ENCODE measurements at places on chromosomes 11 and 22.

DNA sequence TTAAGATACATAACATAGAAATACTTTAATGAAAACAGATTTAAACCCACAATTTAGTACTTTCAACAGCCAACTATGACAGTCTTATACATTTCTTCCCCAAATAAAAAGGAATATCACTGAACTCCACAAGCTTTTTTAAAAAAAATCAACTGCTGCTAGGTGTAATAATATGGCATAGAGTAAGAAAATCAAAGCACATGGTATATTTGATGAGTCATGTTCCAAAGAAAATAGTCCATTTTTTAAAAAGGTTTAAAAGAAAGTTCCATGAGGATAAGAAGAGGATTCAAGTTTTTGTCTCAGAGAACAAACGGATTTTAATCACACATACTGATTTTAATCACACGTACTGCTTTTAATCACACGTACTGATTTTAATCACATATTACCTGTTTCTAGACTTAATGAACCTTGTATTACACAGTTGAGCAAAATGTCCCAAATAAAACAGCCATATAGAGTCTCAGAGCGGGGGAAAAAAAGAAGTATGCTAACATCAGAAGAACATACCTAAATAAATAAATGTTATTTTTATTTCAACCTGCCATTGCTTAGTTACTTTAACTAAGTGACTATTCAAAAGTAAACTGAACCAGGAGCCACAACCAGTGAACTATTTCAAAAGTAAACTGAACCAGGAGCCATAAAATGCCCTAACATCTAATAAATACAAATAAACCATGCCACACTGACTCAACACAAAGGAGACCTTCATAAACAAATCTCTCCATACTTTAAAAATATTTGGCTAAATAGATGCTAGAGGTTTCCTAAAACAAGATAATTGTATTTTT, 198.4 kb downstream of the SBF2 start:
- no peak for DNase-seq

DNA sequence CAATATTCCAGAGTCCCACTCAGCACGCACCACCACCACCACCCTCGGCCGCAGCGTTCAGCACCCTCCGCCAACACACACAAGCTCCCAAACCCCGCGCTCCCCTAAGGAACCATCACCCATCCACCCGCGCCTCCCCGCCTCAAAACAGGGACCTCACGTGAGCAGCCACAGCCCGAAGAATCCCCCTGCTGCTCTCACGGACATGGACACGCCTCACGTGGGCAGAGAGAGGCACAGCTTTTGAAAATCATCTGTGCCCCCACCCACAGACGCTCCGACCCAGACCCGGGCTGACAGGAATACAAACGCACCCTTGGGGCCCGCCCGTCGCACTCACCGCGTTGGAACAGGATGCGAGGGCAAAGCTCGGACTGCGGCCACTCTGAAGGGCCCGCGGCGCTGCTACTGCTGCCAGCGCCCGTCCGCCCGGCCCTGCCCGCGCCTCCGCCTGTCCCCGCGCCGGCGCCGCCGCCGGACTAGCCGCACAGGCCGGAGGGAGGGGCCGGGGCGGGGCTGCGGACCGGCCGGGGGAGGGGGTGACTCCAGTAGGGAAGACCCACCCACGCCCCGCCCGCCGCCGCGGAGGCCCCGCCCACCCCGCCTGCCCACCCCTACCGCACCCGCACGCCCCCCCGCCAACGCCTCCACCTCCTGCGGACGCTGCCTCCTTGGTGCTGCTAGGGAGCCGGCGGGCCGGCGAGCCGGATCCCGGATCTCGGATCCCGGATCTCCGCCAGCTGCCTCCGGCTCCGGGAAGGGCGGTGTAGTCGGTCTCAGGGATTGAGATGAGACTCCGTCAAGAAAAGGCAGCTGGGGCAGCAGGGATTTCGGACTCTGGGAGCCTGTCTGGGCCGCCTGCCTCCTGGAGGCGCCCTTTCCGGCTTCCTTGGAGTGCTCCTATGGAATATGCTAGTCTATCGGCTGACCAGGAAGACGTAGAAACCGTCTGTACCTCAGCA, at the start of gene TRIM3:
TSS of gene TRIM3 (minus strand) at position 491 of the 962 bp plus-strand sequence. CDS start 8,246 bp downstream, outside the sequence.
- peak; percentile 63 for DNase-seq

DNA sequence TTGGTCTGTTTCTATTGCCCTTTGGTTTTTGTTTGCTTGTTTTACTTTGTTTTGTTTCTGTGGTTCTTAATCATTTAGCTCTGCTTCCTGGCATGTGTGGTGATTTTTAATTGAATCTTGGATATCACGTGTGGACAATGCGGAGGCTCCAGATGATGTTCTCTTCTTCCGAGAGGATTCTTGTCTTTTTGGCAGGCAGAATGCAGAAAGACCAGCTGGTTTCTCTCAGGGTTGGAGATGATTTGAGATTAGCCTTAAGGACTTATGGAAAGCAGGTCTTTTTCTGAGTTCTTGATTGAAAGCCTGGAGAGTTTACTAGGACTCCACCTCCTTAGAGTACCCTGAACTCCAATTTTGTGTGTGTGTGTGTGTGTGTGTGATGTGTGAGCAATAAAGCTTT, 21.0 kb upstream of the ANO1 start:
- no peak for DNase-seq

DNA sequence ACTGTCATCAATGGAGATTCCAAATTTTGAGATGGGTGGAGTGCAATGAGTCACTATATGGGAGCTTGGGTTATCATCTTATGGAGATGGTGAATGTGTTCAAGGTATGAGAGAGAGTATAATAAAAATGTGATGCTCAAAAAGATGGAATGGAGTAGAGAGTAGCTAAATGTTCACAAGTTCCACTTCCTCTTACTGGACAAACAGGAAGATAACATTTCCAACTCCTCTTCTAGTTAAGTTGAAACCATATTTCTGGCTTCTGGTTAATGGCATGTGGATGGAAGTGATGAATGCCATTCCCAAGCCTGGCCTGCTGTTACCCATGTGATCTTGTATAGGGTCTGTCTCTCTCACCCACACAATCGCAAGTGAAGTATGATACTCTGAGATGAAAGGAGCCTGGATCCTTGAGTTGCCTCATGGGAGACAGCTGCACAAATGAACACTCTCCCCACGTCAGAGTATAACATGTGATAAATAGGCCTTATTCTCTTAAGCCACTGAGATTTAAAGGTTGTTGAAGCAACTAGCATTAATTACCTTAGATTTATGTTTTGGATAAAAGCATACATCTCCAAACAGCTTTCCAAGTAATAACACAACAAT, 111.0 kb downstream of the RAB38 start:
- DNase-seq: no peak

DNA sequence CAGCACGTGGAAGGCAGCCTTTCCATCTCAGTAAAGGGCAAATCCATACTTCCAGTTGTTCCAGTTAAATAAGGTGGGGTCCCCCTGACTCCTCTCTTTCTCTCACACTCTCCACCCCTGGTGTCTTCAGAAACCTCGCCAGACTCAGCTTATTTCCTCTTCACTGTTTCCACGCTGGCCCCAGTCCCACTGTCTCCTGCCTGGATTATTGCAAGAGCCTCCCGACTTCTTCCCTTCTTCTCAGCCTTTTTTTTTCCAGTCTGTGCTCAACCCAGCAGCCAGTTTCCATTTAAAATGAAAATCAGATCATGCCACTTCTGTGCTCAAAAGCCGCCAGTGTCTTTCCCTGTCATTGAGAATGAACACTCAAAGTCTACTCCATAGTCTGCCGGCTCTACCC, 131.4 kb downstream of the PKNOX2 start:
- DNase-seq: no peak
